ENCODE measurements at places on chromosomes 3 and 15. TPM values are rescaled to one million over a fixed set of nuclear protein-coding genes. Genes with fewer than 3 reads are reported as not detected.

Gene SLC24A5
- not detected for total RNA-seq

Gene RTP3
- total RNA-seq: not detected

Gene UCN2
- total RNA-seq: 1.2 TPM

Gene MUC20
- total RNA-seq: 0.22 TPM

Gene RPL35A
- 470 TPM for total RNA-seq

Gene FAN1
- total RNA-seq: 18.7 TPM

Gene ZNF385D
- total RNA-seq: 0.75 TPM

Gene ARNT2
- 3.7 TPM for total RNA-seq

Gene CAPN3
- total RNA-seq: 0.44 TPM

Gene ZPLD1
- total RNA-seq: 0.62 TPM

Gene TERB2
- total RNA-seq: not detected

Gene LEKR1
- 1.3 TPM for total RNA-seq

Gene CDCP1
- 27.7 TPM for total RNA-seq

Gene NANOGP8
- total RNA-seq: not detected

Gene RTP1
- not detected for total RNA-seq

Gene FSTL1
- 921 TPM for total RNA-seq

Gene MYZAP
- total RNA-seq: 1.6 TPM

Gene PRR23A
- total RNA-seq: not detected

Gene MUSTN1
- total RNA-seq: 0.50 TPM

Gene MEF2A
- 29.7 TPM for total RNA-seq

Gene CYFIP1
- 111 TPM for total RNA-seq

Gene ADAMTS7
- total RNA-seq: 1.2 TPM

Gene EPHA3
- total RNA-seq: 1.9 TPM

Gene ITGA11
- 2.8 TPM for total RNA-seq

Gene CLDN18
- total RNA-seq: 0.12 TPM

Gene AMOTL2
- 100 TPM for total RNA-seq

Gene LDHAL6B
- total RNA-seq: not detected

Gene SLC38A3
- not detected for total RNA-seq

Gene SEC62
- total RNA-seq: 51.5 TPM

Gene CAMP
- not detected for total RNA-seq

All from uterine smooth muscle cell (primary cell).